AG20443 (cell line): ENCODE measurements at places on chromosomes 4 and X.

DNA sequence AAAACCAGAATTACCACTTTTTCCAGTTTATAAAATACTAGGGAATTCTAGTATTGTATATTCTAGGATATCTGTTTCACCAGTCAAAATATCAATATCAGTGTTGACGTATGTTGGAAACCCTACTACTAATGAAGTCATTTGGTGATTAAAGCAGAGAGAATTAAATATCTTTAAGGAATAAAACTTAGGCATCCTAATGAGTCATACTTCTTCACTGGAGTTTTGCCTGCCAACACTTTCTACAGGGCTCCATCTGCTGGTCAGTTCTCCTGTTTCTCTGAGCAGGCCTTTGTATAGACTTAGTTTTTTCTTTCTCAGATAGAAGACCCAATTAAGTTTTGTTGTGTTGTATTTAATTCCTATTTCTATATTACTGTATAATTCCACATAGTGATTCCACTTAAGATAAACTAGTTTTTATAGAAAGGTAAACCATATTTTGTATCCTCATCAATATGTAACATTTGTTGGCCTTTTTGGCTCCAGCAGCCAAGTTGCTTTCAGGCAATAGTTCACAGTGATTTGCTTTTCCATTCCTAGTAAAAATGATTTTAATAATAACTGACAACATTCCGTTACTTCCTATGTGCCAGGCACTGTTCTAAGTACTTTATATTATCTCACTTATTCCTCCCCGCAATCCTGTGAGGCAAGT, 3.5 kb downstream of the AP1AR start:
- peak; percentile 78 for DNase-seq

- no peak for DNase-seq
These were observed 1.3 kb upstream of the ING2 start for GRCh38 chr4:183503497-183504063.

GRCh38 chr4:171676555-171677215, 136.5 kb upstream of the GALNTL6 start:
- DNase-seq, result no peak

- no peak for DNase-seq
These were observed 35.4 kb downstream of the MID2 start for GRCh38 chrX:107861056-107861455.

DNA sequence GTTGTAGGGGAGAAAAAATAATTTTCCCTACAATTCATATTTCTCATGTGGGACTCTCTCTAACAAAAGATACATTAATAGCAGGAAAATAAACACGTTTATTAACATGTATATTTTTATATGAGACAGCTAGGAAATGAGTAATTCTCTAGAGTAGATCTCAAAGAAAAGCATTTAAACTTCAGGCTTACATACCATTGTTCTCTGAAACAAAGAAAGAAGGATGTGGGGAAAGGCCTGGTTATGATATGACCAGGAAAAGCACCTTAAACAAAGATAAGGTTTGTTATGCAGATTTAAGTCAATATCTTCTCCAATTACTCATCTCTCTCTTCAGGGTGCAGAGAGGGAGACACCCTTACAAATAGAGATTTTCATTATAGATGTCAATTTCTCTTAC, 131.3 kb downstream of the SLC7A11 start:
- DNase-seq, result no peak

DNA sequence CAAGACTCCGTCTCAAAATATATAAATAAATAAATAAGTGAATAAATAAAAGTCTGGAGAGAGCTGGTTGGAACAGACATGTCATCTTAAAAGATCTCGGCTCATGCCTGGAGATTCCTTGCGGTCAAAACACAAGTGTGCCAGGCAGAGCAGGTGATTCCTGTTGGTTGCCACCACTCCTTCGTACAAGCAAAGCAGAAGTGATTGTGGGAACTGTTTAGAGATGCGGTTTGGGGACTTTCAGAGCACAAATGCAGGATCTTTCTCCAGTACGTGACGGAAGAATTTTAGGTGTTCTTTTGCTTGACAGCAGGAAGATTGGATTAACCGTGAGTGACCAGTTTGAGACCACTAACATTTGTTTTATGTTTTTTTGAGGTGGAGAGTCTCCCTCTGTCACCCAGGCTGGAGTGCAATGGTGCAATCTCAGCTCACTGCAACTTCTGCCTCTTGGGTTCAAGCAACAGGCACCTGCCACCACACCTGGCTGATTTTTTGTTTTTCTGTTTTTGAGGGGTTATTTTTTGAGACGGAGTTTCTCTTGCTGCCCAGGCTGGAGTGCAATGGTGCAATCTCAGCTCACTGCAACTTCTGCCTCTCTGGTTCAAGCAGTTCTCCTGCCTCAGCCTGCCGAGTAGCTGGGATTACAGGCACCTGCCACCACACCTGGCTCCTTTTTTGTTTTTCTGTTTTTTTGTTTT, 2.8 kb upstream of the CRLF2 start:
- DNase-seq, result no peak

- no peak for DNase-seq
These were observed 25.7 kb downstream of the USP53 start for GRCh38 chr4:119238068-119238722.

DNA sequence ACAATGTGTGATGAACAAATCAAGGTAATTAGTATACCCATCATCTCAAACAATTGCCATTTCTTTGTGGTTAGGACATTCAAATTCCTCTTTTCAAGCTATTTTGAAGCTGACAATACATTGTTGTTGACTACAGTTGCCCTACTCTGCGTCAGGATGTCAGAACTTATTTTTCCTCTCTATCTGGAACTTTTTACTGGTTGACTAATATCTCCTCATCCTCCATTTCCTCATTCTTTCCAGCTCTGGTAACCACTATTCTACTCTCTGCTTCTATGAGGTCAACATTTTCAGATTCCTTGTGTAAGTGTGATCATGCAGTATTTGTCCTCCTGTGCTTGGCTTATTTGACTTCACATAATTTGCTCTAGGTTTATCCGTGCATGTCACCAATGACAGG, 240.5 kb upstream of the HS3ST1 start:
- no peak for DNase-seq

DNA sequence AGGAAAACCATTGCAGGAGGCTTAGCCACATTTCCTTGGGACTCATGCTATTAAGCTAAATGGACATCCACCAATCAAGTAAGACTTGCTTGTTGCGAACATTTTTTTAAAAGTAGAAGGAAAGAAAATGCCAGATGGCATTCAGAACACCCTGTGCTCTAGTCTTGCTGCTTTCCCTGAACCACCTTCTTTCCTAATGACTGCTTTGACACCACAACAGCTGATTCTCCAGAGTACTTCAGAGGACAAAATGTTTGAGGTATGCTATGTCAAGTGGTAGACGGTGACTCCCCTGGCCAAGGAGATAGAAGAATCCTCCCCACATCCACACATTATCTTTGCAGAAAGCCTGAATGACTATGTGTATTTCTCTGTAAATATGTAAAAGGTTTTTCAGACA, 65.4 kb downstream of the ANK2 start:
- DNase-seq, result no peak

GRCh38 chrX:74925225-74926088, at the start of gene NEXMIF:
Gene NEXMIF (minus strand): TSS chrX:74925452.
- DNase-seq, result peak; percentile 60

DNA sequence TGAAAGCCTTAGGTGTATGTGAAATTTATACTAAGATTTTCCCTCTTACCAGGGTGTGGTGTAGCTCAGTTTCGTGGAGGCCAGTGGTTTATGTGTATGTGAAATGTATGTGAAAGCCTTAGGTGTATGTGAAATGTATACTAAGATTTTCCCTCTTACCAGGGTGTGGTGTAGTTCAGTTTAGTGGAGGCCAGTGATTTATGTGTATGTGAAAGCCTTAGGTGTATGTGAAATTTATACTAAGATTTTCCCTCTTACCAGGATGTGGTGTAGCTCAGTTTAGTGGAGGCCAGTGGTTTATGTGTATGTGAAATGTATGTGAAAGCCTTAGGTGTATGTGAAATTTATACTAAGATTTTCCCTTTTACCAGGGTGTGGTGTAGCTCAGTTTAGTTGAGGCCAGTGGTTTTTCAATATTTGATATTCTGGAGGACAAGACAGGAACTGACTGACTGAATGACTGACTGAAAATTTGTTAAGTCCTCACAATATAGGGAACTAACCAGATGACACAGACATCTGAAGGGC, 143.7 kb downstream of the NEXMIF start:
- no peak for DNase-seq

- peak; percentile 29 for DNase-seq
These were observed 130.2 kb downstream of the AMELX start for GRCh38 chrX:11423362-11423818.

GRCh38 chr4:113732-114131, 10.6 kb upstream of the ZNF718 start:
- no peak for DNase-seq

DNA sequence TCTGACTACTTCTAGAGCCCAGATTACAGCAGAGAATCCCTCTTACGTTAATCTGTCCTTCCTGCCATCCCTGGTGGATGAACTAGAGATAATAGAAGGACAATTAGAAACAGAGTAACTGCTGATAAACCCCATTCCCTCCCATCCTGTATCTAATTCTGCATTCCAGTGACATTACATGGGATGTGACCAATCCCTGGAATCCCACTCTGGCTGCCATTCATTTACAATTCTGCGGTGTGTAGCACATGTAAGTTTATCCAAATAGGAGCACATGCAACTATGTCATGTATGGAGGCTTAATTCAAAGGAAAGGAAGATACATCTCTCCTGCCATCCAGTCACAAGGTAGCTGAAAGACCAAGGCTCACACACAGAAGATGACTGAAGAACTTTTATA, 339.5 kb downstream of the GPAT3 start:
- no peak for DNase-seq

- no peak for DNase-seq
These were observed 120.9 kb downstream of the SPCS3 start for GRCh38 chr4:176440698-176441097.
